Foreskin melanocyte (primary cell): ENCODE measurements at places on chromosomes 4 and X.

GRCh38 chr4:104302731-104303130 lies 192.0 kb downstream of the CXXC4 start:
- no peak for DNase-seq

DNA sequence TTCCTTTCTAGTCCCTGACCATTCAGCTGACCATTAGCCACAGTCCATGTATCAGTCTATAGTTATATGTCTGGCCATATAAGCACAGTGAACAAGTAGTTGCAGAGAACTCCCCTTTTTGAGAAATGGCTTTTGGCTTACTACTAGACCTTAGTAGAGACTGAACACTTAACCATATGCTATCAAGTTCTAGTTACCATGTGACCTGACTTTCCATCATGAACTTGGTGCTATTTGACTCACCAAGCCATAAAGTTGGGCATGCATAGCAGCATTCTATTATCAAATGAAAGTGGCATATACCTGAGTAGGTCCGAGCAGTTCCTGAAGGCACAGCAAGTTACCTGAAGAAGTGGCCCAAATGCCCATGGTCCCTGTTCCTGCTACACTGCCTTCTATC lies 74.5 kb upstream of the IL2 start:
- DNase-seq = no peak

- no peak for DNase-seq
Measured at GRCh38 chrX:12866451-12867377, at the start of gene TLR7. Gene TLR7 (plus strand): TSS chrX:12867072. CDS start chrX:12867579, 507 bp downstream.

GRCh38 chr4:69974631-69975030 lies 9.1 kb upstream of the CSN2 start:
- no peak for DNase-seq

DNA sequence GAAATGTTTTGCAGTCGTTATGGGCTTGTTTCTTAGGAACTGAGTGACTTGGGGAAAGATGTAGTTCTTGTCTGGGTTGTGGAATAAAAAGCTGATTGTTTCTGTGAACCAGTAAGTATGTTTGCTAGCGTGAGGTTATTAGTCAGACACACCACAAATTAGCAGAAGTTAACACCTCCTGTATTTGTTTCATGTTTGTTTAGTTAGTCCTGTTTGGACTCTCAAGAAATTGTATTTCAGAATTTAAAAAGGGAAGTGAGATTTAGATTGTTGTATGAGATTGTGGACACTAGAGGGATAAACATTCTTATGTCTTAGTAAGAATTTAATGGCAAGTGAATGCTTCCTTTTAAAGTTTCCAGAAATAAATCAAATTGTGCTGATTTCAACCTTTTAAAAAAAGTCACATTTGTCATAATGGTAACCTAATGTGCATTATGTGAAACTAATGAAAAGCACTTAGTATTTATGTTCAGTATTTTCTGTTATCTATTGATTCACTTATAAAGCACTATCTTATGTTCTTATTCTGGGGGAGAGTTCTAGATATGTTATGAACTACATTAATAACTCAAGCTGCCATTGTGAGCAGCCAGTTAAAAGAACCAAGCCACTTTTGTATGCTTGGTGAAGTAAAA lies 25.6 kb downstream of the ATP10D start:
- peak; percentile 68 for DNase-seq

DNA sequence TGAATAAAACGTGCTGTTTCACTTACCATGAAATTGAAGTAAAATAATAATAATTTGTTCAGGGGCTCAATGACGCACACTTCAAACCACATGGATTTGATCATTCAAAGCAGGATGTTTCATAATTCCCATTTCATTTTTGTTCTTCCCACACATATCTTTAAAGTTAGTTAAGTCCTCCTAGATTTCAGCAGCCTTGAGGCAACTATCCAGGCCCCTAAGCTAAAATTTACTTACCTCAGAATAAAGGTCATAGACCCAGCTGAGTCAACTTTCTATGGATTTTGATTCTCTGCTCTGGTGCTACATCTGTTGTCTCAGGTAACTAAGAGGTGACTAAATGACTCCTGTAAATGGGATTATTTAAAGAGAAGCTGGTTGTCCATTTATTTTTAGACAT lies 25.0 kb downstream of the GPR174 start:
- DNase-seq = no peak

DNA sequence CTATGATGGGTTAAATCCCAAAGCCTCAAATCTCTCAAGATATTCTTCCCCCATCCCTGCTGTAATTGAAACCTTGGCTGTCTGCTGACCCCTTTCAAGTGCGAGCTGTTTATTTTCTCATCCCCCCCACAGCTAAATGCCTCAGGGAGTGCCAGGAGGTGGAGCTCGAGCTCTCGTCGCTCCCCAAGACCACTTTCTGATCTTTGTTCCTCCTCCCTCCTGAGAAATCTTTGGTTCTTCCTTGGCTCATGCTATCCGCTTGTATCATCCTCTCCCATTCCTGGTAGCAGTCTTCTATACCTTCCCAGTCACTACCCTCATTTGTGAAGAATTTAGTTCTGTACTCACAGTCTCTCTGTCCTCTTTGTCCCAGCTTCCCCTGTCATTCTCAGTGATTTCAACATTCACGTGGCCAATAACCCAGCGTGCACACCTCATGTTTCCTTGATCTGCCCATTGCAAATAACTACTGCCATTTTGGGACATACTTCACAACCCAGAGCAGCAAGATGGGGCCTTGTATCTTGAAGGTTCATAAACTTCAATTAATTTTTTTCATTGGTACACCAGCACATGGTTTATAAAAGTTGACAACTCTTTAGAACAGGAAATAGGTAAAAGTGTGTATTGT lies 9.2 kb upstream of the SLC25A43 start:
- DNase-seq = no peak

DNA sequence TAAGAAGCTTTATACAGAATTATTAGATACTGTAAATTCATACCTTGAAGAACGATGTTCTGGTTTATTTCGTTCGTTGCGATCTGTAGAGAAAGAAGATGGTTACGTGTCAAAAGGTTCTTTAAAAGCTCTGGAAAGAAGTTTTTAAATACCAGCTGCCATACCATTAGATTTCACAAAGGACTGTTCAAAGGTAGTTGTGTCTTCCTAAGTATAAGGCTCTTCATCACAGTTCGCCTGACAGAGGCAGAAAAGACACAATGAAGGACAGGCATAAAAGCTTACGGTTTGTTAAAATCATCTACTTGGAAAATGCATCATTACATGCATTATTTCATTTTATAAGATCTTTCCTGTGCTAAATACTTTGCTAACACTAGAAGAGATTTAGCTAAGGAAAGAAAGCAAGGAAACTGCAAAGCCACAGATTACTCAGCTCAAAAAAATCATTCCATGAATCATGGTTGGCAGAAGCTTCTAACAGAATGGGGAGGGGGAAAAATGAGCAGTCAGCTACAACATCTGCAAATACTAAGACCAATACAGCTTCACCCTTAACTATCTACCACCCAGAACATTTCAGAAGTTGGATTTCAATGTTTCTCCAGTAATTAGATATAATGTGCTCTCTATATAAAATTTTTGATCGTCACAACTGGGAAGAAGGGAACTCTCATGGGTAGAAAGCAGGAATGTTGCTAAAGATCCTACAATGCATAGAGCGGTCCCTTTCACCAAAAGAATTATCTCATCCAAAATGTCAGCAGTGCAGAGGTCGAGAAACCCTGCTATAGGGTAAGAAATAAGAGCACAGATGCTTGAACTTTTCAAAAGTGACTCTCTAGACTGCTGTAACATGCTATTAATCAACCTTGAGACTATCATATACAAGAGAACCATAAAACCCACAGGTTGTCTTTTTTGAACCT lies 50.7 kb upstream of the PRSS48 start:
- peak; percentile 36 for DNase-seq

DNA sequence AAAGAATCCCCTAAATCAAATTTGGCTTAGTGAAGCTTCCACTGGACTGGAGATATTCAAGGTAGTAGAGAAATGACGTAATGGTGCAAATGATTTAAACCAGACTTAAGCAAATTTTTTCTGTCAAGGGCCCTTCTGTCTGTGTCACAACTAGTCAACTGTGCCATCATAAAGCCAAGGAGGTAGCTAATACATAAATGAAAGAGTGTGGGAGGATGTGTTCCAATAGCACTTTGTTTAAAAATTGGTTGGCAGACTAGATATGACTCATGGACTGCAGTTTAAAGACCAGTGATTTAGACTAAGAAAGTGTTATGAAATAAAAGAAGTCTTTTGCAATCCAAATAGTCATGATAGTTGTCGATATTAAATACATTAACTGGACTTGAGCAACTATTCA lies 24.3 kb upstream of the TEX13C start:
- no peak for DNase-seq

DNA sequence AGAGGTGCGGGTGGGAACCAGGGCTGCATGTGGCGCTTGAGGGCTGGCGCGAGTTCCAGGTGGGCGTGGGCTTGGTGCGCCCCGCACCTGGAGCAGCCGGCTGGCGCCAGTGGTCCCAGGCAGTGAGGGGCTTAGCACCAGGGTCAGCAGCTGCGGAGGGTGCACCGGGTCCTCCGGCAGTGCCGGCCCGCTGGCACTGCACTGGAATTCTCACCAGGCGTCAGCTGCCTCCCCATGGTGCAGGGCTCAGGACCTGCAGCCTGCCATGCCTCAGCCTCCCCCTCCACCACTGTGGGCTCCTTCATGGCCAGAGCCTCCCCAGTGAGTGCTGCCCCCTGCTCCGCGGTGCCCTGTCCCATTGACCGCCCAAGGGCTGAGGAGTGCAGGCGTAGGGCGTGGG lies 174.0 kb downstream of the ADAM29 start:
- no peak for DNase-seq

DNA sequence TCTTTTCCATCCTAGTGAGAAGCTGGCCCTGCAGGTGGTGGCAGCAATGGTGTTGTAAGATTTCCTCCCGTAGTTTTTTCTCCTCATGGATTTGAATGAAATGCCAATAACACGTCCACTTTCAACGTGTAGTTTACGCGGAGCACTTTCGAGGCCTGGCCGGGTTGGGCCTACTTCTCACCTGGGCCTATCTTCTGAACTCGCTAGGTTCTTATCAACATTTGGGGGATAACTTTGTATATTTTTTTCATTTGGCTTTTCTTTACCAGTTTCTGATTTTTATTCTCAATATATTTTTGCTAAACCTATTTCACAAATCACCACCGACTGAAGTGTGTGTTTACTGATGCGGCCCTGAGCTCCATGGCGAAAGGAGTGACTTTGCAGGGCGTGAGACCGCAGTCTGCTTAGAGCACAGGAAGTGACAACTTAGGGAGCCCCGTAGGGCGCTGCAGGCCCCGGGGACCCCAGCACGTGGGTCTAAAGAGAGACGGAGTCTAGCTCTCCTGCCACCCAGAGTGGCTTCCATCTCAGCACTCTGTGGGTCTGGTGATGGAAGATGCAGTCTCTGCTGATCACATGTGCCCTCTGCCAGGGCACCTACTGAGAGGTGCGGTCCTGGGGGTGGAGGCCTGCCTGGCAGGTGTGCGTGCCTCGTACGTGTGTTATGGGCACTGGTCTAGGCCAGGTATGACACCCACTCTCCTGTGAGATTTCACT lies 29.1 kb downstream of the NELFA start:
- DNase-seq = no peak

DNA sequence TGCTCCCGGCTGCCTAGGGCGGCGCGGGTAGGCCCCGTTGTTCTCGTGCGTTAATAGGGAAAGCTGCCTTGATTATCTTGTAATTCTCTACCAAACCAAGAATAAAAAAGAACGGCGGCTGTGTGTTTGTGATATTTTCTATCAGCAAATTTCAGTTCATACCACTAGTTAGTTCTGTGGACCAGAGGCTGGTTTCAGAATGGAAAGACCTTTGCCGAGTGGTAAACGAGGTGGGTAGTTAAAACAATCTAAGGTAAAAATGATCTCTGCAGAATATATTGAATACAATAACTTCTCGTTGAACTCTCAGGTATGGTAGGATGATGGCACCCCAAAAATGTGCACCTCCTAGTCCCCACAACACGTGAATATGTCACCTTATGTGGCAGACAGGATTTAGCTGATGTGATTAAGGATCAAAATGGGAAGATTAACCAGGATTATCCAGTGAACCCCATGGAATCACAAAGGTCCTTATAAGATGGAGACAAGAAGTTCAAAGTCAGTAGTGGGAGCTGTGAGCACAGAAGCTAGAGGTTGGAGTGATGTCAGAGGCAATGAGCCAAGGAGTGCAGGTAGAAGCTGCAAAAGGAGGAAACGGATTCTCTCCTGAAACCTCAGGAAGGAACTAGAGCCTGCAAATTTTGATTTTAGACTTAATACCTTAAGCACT lies 574 bp upstream of the CFAP97 start:
- DNase-seq = no peak

DNA sequence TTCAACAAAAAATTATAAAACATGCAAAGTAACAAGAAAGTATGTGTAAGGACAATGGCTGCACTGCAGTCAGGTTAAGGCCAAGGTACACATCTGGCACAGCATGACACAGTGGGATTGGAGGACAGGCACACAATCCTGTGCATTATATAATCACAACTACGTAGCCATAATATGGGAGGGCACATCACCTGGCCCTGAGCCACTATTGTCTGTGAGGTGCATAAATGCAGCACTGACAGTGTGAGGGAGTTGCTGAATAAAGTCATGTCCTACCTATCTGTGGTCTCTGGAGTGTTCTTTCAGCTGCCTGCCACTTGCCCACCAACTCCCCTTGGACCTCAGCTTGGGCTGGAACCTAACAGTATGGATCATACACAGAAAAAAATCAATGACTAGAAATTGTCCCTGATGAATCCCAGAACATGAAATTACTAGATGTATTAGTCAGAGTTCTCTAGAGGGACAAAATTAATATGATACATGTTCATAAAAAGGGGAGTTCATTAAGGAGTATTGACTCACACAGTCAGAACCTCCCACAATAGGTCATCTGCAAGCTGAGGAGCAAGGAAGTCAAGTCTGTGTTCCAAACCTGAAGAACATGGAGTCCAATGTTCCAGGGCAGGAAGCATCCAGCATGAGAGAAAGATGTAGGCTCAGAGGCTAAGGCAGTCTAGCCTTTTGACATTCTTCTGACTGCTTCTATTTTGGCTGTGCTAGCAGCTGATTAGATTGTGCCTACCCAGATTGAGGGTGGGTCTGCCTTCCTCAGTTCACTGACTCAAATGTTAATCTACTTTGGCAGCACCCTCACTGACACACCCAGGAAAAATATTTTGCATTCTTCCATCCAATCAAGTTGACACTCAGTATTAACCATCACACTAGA lies 46.4 kb upstream of the KCTD8 start:
- DNase-seq = no peak

- DNase-seq = no peak
Measured at GRCh38 chr4:123585111-123585510, 188.5 kb downstream of the SPRY1 start.

DNA sequence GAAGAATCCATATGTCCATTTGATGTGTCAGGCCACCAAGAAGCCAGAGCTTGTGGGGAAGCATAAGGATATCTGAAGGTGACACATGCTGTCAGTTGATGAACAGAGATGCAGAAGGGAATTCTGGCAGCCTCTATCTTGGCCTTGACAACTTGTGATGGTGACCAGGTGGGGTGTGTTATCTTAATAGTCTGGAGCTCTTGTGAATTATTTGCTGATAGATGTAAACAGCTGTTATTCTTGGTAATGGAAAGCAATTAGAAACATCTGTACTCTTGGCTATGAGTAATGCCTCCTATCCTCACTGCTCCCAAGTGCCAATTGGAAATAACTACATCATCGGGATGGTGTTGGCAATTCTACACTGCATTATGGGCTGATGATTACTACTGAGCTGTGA lies 51.9 kb downstream of the NAA11 start:
- no peak for DNase-seq
